ENCODE measurements at places on chromosomes 7 and 10.

GRCh38 chr7:126177782-126178181, 1075.0 kb downstream of the GRM8 start:
- no peak for DNase-seq

DNA sequence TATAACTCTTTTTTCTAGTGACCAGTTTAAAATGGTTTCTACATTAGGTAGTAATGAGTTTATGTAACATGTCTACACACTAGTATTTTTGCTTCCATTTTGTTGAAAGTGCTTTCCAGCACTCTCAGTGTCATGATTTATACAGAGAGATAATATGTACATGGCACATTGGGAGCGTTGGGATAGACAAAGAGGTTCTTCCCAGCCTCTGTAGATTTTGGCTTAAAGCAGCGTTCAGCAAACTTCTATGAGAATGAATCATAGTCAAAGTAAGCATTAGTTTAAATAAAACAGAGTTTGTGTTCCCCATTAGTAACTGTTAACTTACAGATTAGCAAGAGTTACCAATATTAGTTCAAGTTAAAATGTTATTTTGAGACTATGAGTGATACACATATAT, 43.9 kb downstream of the SEPTIN14 start:
- no peak for DNase-seq

GRCh38 chr10:80458638-80459037, 4.5 kb downstream of the TSPAN14 start:
- no peak for DNase-seq

GRCh38 chr10:63788152-63788821, 267.1 kb downstream of the REEP3 start:
- no peak for DNase-seq

DNA sequence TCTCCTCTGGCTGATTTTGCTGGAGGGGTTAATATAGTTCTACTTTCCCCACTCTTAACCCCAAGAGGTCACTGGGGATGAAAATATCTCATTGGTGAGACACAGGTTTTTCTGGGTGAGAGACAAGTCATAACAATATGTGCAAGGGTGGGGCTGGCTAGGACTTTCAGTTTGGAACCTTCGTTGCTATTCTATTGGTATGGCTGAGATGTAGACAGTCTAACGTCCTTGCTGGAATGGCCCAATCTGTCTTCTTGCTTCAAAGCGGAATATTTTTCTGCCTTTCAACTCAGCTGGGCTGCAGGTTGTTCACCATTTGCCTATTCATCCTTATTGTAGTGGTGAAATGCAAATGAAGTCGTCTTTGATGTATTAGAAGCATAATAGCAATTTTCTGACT, 267.3 kb upstream of the MKI67 start:
- no peak for DNase-seq

GRCh38 chr7:108348913-108349312, 107.3 kb downstream of the NRCAM start:
- peak; percentile 74 for DNase-seq

DNA sequence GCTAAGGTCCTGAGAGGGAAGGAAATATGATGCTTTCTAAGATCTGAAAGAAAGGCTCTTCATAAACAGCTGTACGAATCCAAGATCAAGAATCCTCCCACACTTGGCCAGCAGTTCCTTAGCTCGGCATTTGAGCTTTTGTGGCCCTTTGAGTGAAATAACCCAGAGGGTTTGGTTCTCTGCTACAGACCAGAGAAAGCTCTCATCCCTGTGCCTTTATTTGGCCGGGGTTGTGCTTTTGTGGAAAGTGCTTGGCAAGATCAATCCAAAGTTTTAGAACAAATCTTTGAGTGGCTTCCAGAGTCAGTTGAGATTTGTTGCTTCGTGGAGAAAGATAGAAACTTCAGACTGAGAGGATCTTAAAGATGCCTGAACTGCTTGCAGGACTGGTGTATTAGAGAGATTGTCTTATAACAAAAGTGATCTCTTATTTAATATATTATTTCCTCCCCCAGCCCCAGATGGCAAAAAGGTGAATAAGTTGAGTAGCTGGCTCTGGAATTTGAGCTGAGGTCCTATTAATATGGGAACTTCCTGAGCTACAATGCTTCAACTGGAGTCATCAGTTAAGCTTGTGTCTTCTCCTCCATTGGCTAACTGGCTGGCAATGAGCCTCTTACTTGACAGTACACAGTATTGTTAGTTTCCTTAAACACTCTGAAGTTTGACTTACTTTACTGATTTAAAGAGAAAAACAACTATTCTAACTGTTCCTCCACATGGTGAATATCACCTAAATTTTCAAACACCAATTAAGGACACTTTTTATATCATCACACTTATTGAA, 687.3 kb downstream of the MAGI2 start:
- peak; percentile 10 for DNase-seq

DNA sequence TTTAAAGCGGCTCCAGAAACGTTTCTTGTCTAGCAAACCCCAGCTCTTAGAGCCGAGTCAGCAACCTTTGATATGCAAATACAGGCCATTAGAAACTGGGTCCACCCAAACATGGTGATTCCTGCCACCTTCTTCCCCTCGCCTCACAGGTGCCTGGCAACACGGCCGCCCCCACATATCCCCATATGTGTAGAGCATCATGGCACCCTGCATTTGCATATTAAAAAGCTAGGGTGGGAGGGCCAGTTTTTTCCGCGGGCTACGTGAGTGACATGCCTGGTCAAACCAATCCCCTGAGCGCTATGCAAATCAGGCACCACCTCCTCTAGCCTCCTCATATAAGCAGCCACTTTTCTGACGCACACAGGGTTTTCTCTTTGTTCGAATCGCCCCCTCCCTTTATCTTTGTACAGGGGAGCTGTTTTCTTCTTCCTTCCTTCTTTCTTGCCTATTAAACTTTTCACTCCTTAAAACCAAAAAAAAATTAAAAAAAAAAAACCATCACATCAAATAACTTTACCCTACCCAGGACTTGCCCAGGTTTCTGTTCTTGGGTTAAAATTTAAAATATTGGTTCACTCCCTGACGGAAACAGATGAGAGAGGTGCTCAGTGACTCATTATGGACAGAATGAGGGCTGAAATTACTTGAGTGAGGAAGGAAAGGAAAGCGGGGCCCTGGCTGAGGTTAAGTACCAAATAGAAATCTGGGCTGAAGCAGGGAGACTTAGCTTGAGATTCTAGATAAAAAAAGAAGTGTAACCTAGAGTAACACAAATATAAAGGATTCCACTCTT, 59.8 kb downstream of the COA1 start:
- no peak for DNase-seq

- no peak for DNase-seq
Measured at GRCh38 chr7:148799893-148800555, 84.1 kb downstream of the EZH2 start.

DNA sequence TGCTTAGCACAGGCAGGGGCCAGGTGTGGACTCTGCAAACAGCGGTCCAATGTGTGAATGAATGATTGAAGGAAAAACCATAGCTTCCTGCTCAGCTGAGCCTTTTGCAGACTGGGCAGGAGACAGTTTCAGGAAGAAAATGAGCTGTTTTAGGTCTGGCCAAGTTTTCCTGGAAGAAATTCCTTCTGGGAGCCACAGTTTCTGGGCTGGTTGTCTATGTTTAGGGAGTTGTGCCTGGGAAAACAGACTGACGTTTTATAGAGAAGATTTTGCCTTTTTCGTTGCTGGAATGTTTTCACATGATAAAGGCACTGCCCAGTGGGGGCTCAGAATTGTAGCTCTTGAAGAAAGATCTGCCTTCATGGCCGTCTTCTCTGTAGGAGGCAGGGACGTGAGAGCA, 255.1 kb downstream of the CCSER2 start:
- DNase-seq: no peak

DNA sequence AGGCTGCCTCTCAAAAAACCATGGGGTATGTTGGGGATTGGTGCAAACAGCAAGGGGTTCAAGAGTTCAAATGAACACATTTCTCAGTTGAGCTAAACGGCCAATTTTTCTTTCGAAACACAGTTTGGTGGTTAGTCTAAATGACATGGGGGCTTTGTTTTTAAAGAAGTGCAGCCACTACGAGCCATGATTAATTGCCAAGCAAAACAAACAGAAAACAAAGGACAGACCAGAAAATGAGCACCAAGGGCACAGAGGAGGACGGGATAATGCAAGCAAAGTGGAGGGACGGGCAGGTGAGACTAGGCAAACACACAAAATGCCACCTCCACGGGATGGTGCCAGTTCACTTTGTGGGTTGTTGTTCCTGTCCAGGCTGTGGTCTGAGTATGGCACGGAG, 64.5 kb upstream of the PDLIM1 start:
- DNase-seq: no peak

GRCh38 chr7:150897502-150898474, 45.5 kb downstream of the AOC1 start:
- no peak for DNase-seq

GRCh38 chr7:121307021-121307574, 21.7 kb upstream of the WNT16 start:
- DNase-seq: no peak

DNA sequence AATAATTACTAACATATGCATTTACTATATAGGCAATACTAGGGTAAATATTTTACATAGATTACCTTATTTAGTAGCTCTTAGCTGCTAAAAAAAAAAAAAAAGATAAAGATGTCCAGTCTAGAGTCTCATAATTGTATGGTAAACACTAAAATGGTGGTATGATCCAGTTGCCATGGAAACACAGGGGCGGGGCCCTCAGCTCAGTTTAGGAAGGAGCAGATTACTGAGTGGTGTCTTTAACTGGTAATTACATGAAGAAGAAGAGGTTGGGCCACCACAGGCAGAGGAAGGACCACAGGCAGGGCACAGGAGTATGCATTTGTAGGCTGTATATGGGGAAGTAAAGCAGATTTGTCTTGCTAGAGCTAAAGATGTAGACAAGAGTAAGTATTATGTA, 43.7 kb downstream of the ITGB8 start:
- no peak for DNase-seq

DNA sequence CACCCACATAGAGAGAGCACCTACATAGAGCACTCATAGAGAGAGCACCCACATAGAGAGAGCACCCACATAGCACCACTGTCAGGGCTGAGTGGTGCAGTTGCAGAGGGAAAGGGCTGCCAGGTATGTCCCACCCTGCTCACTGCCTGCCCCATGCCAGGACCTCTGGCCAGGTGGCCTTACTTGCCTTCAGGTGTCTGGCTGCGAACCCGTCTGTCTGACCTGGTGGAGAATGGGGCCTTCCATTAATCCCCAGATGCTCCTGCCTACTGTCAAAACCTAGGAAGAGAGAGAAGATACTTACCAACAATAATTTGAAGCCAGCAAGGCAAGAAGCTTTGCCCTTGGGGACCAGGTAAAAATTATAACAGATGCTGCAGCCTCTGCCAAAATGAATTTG, 51.1 kb downstream of the INSIG1 start:
- no peak for DNase-seq

- no peak for DNase-seq
Measured at GRCh38 chr10:75094465-75094864, 17.0 kb upstream of the SAMD8 start.

DNA sequence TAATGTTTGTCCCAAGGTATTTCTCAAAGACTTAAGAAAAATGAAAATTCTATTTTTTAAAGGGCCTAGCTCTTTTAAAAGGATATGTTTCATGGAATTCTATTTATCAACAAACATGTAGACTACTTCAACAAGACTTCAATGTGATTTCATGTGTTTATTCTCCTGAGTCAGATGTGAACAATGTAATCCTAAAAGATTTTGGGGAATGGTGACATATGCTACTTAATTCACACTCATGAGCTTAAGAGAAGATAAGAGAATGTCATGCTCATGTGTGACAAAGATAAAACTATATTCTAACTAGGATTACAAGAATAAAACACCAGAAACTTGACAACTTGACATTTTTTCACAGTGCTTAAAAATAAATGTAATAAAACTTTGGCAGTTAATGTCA, 127.5 kb downstream of the TES start:
- peak; percentile 64 for DNase-seq

- DNase-seq: peak; percentile 36
Measured at GRCh38 chr10:129888784-129889616, 75.1 kb downstream of the EBF3 start.

DNA sequence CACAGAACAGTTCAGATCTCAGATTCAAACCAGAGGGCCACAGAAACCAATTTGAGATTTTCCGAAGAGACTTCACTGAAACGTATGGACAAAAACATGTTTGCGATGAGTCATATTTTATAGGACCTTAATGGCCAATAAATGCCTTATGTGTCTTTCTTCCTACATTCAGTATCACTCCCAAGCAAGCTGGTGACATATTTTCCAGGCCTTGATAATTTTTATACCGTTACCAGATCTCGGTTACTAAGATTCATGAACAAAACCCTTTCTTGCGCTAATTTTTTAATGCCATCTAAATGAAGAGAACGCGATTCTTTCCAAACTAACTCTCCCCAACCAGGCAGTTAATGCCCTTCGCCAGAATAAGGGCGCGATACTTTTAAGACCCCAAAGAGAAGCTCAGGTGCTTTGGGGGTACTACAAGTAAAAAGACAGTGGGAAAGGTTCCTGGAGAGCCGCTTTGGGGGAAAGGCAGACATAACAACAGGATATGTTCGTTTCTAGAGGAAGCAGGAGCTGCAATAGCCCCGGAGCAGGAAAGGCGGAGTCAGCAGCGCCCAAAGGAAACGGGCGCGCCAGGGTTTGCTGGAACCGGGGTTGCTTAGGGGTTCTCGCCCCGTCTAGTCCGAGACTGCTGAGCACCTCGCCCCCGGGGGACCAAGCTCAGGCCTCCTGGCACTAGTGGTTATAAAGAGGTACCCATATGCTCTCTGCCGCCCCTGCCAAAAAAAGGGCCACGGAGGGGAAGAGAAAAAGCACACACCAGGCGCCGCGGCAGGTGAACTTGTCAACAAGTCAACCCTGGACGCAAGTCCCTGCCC, 884 bp downstream of the ICA1 start:
- no peak for DNase-seq

DNA sequence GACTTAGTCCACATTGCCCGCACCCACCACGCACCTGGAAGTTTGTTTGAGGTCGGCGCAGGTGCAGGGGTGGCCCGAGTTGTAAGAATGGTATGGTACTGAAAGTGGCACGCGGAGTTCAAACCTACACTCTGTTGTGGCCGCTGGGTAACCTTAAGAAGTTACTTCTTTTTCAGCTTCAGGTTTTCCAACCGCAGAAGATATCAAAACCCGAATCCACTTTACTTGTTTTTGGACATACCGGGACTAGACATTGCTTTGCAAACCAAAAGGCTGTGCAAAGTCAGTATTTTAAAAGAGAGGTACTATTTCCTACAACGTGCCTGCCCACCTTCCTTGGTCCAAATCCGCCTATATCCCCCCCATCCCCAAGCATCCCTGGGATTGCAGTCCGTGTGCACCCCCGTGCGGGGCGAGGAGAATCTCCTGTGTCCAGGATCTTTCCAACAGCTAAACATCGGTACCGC, 1.0 kb downstream of the IGFBP3 start:
- DNase-seq: no peak

DNA sequence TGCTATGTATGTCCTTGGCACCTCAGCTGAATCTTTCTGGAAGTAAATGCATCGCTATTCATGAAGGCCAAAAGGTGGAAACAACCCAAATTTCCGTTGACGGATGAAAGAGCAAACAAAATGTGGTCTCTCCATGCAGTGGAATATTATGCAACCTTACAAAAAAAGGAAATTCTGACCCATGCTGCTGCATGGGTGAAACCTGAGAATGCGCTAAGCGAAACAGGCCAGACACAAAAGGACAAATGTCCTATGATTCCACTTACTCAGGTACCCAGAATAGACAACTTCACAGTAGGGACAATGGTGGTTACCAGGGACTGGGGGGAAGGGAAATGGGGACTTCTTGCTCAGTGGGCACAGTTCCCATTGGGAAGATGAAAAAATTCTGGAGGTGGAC, 158.8 kb downstream of the CAMK1D start:
- DNase-seq: no peak

- DNase-seq: no peak
Measured at GRCh38 chr10:4354382-4354812, 471.6 kb upstream of the AKR1E2 start.
